ENCODE measurements at places on chromosomes 1 and 21.

- no peak for DNase-seq
Measured at GRCh38 chr1:228795596-228795995, 60.3 kb downstream of the RHOU start.

- no peak for DNase-seq
Measured at GRCh38 chr1:209797978-209798639, 7.8 kb downstream of the IRF6 start.

GRCh38 chr1:59100708-59101374 is 196.1 kb upstream of the FGGY start:
- no peak for DNase-seq

- DNase-seq = no peak
Measured at GRCh38 chr1:18573170-18573569, 57.5 kb upstream of the PAX7 start.

DNA sequence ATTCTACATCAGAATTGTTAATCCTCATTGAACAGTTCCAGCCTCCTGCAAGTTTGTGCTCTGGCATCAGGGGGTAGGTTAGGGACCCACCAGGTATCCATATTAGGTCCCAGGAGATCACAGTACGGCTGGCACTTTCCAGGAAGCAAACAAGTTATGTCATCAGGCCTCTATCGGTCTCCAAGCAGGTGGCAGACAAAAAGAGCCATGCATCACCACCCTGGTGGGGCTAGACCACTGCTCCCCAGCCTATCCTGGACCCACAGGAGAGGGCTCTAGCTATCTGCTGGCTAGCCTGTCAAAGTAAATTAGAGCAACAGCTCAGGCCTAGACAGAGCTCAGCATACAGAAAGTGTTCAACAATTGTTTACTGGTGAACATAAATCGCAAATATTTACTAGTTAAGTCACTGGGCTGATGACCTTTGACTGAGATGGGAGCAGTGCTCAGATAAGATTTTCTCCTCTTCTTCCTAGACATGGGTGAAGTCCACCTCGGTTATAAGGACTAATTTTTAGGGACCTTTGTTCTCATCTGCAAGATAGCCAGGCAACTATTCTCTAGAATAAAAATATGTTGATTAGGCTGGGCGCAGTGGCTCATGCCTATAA is 6.4 kb downstream of the NUAK2 start:
- DNase-seq = no peak

GRCh38 chr1:50644447-50645105 is 221.3 kb upstream of the DMRTA2 start:
- no peak for DNase-seq

GRCh38 chr1:68197891-68198290 is 34.4 kb downstream of the WLS start:
- no peak for DNase-seq

GRCh38 chr1:243831463-243831862 is 18.6 kb downstream of the AKT3 start:
- DNase-seq = no peak

DNA sequence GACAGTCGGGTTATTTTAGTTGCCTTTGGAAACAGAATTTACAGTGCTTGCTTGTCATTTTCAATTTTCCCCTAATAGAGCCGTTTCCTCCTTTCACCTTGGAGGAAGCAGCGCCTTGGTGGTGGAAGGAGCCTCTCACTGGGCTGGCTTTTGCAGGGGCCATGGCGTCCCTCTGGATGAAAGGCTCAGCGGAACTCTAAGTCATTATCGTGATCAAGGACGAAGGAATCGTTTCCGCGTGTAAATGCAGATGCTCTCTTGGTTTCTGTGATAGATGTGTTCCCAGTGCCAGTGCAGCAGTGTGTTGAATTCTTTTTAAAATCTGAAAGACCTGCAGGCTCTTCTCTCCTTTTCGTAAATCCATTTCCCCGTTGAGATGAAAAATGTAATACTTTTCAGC is 126.2 kb upstream of the LMO4 start:
- no peak for DNase-seq

DNA sequence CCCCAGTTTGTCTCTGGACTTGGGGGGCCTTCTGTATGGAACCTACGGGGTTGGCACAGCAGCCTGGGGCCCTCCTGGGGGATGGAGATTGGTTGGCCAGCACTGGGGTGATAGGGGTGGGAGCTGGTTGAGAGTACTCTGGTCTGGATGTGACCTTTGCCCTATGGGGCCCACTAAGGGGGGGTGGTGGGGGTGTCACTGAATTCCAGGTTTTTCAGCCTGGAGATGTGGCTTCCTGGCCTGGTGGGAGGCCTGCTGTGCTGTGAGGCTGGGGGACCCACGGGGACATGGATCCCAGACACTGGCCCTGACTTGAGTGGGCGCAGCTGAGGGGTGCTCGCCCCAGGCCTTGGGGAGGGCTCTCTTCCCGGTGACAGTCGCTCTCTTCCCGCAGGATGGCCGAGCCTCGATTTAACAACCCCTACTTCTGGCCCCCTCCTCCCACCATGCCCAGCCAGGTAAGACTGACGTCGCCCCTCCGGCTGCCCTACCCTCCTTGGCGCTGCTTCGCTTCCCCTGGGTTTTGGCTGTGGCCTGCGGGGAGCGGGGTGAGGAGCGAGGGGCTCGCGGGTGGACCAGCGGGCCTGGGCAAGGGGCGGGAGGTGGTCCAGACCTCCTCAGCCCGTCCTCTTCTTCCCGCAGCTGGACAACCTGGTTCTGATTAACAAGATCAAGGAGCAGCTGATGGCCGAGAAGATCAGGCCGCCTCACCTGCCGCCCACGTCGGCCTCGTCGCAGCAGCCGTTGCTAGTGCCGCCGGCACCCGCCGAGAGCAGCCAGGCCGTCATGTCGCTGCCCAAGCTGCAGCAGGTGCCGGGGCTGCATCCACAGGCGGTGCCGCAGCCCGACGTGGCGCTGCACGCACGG is 19.6 kb downstream of the ZNF362 start:
- DNase-seq = no peak

DNA sequence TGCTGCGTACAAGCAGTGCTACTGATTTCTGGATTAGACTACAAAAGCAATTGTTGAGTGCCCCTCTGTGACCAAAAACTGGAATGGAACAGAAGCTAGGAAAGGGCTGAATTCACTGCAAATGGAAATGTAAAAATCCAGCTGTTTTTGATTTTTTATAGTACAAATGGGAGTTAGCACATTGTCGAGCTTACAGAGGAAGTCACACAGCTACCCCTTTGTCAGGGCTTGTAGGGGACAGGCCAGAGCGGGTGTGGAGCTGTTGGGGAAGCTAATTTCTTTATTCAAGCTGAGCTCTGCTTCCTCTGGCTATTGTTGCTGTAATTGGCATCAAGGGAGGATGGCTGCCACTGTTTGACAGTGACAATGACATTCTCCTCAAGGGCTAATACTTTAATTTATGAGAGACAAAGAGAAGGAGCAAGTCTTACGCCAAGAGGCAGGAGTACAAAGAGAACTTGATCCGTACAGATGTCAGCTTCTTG is 96.1 kb downstream of the SLC35F3 start:
- no peak for DNase-seq

- no peak for DNase-seq
Measured at GRCh38 chr1:219041818-219042217, 131.9 kb upstream of the LYPLAL1 start.

DNA sequence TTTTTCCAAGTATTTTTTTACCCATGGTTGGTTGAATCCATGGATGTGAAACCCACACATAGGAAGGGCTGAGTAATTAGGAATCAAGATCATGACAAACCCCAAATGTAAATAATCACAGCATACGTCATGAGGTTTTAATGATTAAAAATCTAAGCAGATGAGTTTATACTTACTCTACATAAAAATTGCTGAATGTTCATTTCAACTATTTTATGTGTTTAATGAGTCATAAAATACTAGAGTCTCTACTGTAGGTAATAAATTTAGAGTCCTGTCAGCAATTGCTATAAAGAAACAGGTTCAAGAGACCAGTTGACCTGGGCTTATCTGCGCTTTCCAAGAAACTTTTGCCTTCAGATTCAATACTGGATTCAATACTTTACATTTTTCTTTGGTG is 18.2 kb downstream of the CTH start:
- DNase-seq = no peak

GRCh38 chr1:59543211-59543668 is 246.3 kb downstream of the FGGY start:
- no peak for DNase-seq

GRCh38 chr1:108862698-108863477 is 6.0 kb upstream of the AKNAD1 start:
- no peak for DNase-seq

- DNase-seq = no peak
Measured at GRCh38 chr1:46370214-46370633, 23.9 kb upstream of the FAAH start.

DNA sequence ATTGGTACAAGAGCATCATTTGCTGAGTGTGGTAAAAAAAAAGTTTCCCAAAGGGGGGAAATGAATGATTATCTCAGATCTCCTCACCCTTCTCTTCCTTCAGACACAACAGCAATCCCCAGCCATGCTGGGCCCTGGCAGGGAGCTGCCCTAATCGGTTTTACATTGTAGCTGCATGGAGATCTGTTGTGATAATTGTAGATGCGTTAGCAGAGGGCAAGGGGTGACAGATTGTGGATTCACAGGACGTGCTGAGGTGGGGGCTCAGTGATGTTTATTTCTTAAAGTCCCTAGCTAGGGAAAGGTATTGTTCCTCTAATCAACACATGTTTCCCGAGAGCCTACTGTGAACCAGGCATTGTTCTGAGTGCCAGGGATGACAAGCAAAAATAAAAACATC is 304.1 kb downstream of the PBX1 start:
- DNase-seq = no peak

DNA sequence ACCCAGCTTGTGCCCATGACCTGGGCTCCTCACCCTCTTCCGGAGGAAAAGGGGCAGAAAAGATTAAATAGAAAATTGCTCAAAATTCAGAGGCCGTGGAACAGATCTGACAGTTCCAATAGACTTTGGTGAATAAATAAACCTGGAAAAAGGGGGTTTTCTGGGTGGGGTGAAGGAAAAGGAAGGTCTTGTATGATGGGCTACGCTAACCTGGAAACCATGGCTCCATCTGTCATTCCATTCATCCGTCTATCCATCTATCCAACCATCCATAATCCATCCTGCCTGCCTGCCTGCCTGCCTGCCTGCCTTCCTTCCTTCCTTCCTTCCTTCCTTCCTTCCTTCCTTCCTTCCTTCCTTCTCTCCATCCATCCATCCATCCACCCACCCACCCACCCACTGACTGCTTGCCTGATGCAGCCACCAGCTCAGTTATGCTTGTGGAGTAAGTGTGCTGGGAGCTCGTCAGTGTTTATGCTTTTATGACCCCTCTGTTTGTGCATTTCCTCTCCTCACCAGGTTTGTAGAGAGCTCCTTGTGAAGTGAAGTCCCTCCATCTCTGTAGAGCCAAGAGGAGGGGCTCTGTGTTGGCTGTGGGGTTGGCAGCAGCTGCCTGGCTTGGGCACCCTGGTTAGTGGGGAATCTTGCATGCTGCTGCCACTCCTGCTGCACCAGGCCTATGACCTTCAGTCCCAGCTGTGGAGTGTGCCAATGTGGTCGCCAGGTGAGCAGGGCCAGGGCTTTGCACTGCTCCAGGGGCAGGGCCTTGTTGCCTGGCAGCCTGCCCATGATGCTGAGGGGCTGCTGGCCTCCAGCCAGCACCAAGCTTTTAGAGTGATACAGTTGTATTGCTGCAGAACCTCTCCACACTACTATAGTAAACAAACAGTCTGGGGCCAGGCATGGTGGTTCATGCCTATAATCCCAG is 16.0 kb upstream of the POU3F1 start:
- DNase-seq = no peak

- DNase-seq = no peak
Measured at GRCh38 chr1:83927701-83928100, 71.2 kb downstream of the TTLL7 start.

GRCh38 chr1:91900562-91900961 is 14.6 kb upstream of the TGFBR3 start:
- DNase-seq = no peak

DNA sequence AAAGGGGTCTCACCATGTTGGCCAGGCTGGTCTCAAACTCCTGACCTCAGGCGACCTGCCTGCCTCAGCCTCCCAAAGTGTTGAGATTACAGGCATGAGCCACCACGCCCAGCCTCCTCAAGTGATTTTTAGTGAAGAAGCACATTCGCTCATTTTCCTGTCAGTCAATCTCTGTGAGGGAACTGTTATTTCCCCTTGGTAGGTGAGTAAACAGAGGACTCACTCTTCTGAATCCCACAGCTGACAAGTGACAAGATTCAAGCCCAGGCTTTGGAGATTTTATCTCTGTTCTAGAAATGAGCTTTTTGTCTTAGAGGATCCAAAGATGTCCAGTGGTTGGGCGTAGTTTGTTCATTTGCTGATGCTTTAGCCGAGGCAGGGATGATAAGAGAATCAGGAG is 43.9 kb upstream of the TACSTD2 start:
- no peak for DNase-seq

DNA sequence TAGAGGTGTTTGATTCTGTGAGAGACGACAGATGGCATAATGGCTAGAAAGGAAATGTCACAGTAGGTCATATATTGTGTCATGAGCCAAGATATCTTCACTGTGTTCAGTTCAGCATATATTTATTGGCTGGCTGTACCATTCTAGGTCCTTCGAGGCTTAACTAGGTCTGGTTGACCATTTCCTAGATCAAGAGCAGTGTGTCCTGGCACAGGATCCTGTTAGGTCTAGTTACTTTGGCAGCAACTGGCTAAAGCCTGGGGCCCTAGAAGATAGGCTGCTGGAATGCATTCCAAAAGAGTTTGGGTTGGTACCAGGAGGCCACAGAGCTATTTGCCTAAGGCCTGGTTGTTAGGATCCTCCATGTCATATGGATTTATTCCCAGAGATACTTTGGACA is 20.9 kb downstream of the ZBTB40 start:
- no peak for DNase-seq

DNA sequence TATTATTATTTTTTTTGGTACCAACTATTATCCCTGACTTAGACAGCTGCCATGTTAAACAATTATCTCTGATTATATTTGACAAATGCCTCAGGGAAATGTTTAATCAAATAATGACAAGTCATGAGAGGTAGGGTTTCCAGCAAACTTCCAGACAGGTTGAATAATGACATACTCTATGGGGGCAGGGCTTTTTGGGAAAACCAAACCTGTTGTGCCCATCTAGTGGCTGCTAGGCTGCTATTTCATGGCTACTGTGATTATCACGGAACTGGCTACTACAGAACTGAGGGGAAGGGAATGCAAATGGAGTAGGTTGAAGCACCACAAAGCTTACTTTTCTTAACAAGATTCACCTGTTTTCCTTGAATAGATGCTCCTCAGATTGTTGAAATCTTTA is 77.6 kb downstream of the DUSP10 start:
- no peak for DNase-seq

All from NCI-H1048 (cell line).